ENCODE measurements at places on chromosomes 7 and 10.

DNA sequence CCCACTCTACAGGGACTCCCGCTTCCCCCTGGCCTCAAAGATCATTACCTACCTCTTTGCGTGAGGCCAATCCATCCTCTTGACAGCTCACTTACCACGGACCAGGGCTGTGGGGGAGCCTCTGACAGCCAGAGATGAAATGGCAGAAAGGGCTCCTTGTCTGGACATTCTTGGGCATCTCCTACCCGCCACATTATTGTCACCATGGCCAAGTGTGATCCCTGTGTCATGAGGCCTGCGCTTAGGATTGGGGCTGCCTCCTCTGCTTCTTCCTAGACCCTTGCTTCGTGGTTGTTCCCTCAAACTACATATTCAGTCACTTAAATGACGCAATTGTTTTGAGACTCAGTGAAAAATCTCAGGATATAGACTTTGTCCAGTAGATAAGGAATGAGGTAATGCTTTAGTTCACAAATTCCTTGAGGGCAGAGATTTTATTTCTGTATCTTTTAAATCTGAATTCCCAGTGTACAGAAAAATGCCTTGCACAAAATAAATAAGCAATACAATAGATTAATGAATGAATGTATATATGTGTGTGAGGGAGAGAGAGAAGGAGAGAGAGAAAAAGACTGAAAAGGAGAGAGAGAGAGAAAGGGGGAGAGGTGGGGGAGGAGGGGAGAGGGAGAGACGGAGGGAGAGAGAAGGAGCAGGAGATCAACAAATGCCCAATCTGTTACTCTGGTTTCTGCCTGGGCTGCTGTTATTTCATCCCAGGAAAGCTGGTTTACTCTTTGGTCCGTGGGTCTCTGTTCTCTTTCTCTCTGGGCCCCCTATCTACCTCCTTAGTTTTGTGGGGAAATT, 159.0 kb downstream of the PLXNA4 start:
- DNase-seq: no peak

DNA sequence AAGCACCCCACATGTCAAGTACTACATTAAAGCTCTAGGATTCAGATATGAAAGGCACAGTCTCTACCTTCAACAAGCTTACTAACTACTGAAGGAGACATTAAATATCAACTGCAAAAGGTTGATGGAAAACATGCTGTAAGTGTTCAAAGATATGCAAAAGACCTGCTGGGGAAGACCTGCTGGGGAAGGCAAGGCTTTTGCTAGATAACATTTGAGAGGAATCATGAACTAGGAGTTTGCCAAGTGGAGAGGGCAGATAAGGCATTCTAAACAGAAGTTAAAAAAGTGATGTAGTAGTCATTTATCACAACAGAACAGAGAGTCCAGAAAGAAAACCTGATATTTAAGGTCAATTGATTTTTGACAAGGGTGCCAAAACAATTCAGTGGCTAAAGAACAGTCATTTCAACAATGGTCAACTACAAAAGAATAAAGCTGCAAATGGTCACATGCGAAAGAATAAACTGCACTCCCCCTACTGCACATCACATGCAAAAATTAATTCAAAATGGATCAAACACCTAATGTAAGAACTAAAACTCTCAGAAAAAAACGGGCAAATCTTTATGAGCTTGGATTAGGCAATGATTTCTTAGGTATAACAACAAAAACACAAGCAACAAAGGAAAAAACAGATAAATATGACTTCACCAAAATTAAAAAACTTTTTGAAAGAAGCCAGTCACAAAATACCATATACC, 23.0 kb upstream of the MSS51 start:
- no peak for DNase-seq

DNA sequence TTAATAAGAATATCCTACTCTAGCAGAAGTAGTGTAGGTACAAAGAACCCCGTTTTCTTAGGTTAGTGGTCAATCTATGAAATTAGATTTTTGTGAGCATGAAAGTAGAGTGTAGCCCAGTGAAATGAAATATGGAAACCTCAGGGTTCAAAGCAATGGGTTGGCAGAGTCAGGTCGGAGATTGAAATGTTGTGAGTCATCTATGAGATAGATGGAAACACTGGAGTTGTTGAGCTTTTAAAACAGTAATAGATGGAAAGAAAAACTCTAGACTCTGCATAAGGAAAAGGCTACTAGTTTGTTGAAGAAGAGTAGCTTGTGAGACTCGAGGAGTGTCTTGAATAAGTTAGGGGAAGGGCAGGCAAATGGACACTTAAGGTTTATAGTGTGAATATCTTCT, 251.9 kb downstream of the EXOC4 start:
- no peak for DNase-seq

GRCh38 chr10:106765241-106765754, 399.2 kb downstream of the SORCS1 start:
- DNase-seq: no peak

DNA sequence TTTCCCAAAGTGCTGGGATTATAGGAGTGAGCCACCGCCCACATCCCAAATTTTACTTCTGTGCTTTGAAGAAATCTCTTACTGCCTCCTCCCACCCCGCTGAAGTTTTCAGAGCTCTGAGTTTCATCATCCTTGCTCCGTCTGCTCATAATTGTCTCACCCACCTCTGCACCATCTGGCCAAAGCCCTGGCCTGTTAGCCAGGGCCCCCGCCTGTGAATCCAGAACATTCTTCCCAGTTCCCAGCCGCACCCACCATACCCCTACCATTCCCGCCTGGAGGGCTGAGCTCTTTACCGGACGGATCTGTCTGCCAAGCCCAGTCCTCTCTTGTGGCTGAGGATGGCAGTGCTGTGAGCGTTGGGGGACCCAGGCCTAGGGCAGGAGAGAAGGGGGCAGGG, 14.5 kb downstream of the SSC4D start:
- no peak for DNase-seq

- no peak for DNase-seq
These were observed 20.2 kb upstream of the SEM1 start for GRCh38 chr7:96729820-96730219.

DNA sequence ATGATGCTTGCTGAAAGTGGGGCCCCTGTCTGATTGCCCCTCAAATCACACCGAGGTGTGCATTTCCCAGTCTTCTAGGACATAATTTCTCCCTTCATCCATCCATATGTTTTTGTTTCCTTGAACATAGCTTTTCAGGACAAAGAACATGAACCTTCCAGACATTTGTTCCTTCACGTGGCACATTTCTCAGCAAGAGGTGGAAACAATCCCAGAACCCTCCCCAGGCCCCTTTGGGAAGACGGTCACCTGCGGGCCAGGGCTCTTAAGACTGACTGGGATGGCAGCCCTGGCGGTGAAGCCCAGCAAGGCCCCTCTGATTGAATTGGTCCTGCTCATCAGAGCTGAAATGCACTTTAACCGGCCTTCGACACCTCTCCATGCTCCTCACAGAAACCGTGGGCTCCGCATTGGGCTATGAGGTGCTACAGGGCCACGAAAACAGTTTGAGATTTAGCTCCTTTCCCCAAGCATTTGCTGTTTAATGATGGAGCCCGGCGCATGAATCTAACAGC, 522.5 kb upstream of the DPP6 start:
- DNase-seq: no peak

GRCh38 chr7:55431898-55432297, 66.8 kb downstream of the LANCL2 start:
- no peak for DNase-seq

GRCh38 chr7:15326044-15326644, 235.7 kb downstream of the AGMO start:
- DNase-seq: peak; percentile 46

DNA sequence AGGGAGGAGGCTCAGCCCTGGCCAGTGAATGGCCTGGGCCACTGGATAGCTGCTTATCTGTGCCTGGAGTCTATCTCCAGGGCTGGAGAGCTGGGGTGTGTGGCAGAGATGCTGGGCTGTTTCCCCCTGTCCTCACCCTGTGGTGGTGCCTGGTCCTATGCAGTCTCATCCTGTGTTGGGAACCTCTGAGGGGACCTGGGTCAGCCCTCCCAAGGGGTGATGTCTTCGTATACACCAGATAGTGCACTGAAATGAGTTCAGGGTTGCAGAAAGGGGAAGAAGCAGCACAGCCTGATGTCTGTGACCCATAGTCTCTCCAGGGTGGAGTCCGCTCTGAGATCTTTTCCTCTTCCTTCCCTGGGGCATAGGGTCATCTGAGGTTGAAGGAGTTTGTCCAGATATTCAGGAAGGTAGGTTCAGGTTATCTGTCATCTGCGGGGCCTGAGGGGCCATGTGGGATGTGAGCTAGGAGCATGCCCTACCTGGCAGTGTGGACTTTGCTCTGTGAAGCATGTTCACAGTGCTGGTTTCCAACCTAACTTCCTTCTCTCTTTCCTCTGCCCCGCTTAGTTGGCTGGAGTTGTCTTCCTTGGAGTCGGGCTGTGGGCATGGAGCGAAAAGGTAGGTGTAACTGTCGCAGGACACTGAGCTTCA, 33.4 kb upstream of the SH2D4B start:
- DNase-seq: no peak

DNA sequence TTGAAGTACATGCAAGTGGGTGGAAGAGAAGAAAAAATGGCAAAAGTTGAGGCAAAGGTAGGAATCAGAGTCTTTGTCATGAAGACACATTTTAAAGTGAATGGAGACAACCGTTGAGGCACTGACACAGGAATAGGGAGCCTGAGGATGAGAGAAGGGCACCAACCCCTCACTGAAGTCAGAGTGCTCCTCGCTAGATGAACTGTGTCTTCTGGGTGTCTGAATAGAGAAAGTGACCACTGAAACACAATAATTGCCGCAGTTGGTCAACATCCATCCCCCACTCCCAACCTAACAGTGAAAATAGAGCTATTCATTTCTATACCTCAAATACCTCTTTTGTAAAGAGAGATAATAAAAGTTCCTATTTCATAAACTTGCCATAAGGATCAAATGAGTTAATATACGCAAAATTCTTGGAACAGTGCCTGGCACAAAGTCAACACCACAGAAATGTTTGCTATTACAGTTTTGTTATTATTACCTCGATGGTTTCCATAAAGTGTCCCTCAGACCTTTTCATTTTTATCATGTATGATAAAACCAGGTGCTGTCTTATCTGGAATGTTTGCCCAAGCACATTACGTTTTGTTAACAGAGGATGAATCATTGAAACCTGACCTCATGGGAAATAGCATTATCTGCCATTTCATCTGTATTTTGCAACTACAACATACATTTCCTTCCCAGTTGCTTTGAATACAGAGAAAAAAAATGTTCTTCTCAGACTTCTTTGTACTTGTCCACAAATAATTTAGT, 61.8 kb upstream of the SP4 start:
- no peak for DNase-seq

- no peak for DNase-seq
These were observed 45.1 kb upstream of the SMNDC1 start for GRCh38 chr10:110349831-110350230.

GRCh38 chr7:117188376-117188775, 134.5 kb downstream of the WNT2 start:
- no peak for DNase-seq

- no peak for DNase-seq
These were observed 53.6 kb upstream of the EBF3 start for GRCh38 chr10:130017631-130018022.

DNA sequence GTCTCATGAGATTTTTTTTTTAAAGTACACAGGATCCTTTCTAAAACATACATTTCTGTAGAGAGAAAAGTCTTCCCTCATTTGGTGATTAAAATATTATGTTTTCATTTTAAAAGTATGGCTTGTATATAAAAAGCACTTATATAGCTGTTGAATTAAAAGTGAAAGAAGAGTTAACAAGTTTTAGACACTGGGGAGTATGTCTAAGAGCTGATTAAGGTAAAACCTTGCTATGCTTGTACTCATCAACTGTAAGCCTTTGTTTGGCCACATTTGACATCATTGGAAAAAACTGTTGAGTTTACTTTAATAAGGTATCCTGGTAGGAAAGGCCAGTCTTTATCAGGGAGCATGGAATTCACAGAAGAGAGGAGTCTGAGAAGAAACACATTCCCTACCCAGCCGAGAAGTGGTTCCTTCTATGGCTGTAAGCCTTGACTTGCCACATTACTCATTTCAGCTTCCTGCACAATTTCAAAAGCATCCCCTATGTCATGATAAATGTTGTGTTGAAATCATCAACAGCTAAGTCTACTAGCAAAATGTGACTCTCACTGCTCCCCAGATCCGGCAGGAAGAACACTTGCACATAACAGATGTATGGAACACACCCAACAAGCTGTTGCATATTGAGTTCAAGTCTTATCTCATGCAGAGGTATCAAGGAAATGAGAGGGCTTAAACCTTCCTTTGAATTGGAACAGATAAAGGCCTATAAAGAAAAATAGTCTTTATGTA, 171.8 kb upstream of the CDK1 start:
- DNase-seq: no peak

- DNase-seq: no peak
These were observed 12.2 kb upstream of the CPA1 start for GRCh38 chr7:130367836-130368746.

DNA sequence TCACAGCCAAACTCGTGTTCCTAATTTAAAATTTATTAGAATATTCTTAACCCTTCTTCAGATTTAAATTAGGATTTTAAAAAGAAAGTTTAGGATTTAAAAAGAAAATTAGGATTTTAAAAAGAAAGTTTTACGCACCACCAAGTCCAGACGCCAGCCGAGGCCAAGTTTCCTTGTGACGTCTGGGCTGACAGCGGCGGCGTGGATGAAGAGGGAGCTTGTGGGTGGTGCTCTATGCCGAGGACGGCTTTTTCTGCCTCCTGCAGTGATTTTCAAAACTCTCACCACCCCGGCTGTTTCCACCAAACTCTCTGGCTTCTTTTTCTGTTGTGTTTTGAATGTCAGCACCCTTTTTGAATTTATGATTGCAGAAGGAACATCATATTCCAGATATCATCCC, 252.9 kb downstream of the DNAJB6 start:
- DNase-seq: no peak

- DNase-seq: no peak
These were observed 3.6 kb downstream of the HOXA1 start for GRCh38 chr7:27091941-27092818.

DNA sequence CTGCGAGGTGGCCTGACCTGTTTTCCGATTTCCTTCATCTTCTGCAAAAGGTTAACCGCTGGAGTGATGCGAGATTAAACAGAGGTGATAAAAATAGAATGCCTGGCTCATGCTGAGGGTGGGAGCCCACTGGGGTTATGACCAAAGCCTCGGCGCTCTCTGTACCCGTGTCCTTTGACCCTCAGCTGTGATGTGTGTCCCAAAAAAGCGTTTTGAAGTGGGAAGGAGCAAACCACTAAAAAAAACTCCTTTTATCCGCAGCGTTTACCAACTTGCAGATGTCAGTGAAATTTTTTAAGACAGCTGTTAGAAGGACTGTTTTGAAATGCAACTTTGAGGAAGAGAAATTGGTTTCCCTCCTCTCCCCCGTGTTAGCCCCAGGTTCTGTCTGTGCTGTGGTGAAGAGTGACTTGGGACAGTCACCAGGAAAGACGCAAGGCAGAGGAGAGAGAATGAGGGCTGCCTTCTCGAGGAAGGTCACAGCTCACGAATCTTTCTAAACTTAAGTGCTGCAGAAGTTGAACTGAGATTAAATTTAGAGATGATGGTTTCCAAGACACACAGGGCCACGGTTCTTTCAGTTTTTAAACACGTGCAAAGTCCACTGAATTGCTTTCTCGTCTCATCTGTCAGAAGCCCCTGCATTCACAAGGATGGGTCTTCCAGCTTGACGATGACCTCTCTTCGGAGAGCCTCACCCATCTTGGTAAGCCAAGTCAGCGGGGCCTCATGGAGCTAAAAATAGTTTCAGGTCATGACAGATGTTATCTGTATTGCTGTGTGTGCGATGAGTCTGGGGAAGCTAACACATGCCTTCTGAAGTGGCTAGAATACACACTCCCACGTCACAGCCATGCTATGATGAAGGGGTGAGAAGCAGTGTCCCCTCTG, 27.6 kb downstream of the AMZ1 start:
- no peak for DNase-seq

- DNase-seq: no peak
These were observed 35.8 kb upstream of the PRKAR1B start for GRCh38 chr7:762885-763284.

GRCh38 chr7:22640269-22640668, 86.7 kb upstream of the IL6 start:
- no peak for DNase-seq

All from hippocampal formation (tissue), 2 donors.